ENCODE measurements at places on chromosomes 13 and 19.

GRCh38 chr13:94382517-94382916 is 97.0 kb downstream of the DCT start:
- DNase-seq: no peak

- DNase-seq: no peak
Measured at GRCh38 chr13:50512474-50513299, 330.8 kb downstream of the DLEU7 start.

GRCh38 chr13:104577071-104577815 is 1511.0 kb upstream of the SLC10A2 start:
- DNase-seq: no peak

- DNase-seq: no peak
Measured at GRCh38 chr13:98557937-98558792, 18.7 kb downstream of the STK24 start.

DNA sequence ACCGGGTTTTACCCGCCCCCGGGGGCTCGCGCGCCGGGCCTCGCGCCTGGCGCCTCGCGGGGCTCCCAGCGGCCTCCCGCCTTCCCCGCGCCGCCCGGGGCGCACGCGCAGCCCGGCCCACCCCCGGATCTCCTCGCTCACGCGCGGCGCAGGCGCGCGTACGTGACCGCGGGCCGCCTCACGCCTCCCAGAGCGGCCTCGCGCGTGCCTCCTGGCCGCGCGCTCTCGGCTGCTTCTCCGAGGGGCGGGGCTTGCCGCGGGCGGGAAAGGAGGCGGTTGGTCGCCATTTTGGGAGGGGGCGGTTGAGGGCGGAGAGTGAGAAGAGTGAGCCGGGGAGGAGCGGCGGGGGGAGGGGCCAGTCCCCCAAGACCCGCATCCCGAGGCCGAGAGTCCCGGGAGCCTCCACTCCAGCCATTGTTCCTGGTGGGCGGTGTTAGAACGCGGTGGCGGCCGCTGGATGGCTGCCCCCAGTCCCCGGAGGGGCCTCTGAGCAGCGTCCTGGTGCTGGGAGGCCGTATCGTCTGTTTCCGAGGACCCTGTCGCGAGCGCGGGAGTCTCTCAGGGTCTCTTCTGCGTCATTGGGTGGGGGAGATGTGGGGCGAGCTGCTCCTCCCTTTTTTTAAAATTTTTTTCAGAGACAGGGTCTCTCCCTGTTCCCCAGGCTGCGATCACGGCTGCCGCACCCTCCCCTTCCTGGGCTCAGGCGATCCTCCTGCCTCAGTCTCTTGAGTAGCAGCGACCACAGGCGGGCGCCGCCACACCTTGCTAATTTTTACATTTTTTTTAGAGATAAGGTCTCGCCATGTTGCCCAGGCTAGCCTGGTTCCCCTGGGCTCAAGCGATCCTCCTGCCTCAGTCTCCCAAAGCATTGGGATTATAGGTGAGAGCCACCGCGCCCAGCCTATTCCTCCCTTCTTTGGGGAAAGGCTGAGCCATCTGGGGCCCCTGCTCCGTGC is at the start of gene ZNF541:
TSS of gene ZNF541 (minus strand) at position 78 of the 956 bp plus-strand sequence. CDS start 17,292 bp downstream, outside the sequence.
- no peak for DNase-seq

DNA sequence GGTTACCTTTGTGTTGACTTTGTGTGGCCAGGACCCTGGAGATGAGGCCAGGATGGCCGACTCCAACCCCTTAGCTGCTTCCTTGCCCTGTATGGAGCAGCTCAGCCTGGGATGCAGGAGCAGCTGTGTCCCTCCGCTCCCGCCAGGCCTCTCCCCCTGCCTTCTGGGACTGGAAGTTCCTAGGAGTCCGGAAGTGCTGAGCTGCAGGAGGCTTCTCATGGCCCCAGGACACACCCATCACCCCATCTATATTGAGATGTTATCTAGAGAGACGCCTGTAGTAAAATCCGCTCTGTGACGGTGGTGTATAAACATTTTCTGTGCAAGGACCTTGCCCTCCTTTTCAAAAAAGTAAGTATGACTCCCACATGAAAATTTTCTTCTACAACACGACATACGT is 27.0 kb downstream of the WTIP start:
- DNase-seq: no peak

DNA sequence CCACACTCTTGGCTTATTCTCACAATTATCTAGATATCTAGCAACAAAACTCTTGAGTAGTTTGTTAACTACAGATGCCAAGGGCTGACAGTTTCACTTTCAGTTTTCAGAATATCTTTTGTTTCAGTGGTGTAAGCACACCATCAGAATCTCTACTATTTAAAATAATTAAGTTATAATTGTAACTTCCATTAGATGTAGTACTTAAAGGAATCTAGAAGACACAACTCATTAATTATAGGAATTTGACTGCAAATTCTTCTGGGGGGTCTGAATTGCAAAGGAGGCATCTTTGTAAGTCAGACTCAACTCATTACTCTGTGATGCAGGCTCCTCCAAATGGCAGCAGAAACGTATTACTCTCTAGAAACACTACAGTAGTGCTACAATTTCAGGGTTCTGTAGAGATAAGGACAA is 44.9 kb upstream of the USPL1 start:
- DNase-seq: peak; percentile 29

GRCh38 chr13:109945206-109945960 is 159.0 kb upstream of the IRS2 start:
- DNase-seq: no peak

- no peak for DNase-seq
Measured at GRCh38 chr19:39381910-39382611, 8.8 kb downstream of the PAF1 start.

DNA sequence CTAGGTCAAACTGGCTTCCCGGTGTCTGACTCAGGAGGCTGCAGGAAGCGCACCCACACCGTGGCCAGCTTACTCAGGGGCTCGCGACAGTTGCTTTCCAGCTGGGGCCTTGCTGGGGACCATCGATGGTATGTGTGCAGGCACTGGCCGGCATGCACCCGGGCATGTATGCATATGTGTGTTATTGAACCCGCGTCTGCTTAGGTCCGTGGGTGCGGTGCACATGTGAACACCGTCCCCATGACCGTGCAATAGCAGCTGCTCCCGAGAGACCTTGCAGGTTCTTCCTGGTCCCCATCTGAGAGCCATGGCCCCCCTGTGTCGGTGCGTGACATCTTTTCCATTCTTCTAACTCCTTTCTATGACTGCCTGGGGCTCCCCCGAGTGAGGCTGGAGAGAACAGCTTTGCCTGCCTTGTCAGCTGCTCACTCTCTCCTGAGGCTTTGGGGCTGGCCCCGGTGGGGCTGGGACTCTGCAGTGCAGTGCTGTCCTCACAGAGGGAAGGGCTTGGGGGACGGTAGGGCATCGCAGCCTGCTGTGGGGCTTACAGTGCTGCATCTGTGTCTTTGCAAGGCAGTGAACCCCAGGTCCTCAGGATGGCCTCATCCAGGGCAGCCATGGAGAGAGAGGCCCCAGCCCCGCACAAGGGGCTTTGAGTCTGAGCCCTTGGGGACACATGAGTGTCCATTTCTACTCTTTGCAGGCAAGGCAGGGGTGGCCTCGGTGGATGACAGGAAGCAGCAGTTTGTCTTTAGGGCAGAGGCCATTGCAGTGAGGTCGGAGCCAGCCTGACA is 65.1 kb downstream of the CHST8 start:
- no peak for DNase-seq

GRCh38 chr13:114067381-114067885 is 65.0 kb downstream of the RASA3 start:
- no peak for DNase-seq

DNA sequence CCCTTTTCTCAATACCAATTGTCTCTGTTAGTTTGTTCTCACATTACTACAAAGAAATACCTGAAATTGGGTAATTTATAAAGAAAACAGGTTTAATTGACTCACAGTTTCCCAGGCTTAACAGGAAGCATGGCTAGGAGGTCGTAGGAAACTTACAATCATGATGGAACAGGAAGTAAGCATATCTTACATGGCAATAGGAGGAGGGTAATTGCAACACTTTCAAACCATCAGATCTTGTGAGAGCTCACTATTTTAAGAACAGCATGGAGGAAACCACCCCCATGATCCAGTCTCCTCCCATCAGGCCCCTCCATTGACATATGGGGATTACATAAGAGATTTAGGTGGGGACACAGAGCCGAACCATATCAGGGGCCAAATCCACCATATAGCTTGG is 1210.1 kb upstream of the SPRY2 start:
- no peak for DNase-seq

- no peak for DNase-seq
Measured at GRCh38 chr19:49616532-49616931, 23.4 kb downstream of the RRAS start.

GRCh38 chr13:44188257-44188656 is 185.4 kb upstream of the SERP2 start:
- DNase-seq: no peak
